Stomach (tissue), 19 donors: ENCODE measurements at places on chromosomes 6 and 20. TPM values are rescaled to one million over a fixed set of nuclear protein-coding genes. Genes with fewer than 3 reads are reported as not detected.

Gene LY6G6D
- not detected for total RNA-seq

Gene ERVFRD-1
- total RNA-seq, result not detected

Gene CD24
- total RNA-seq, result 472 TPM

Gene LRP11
- 1.8 TPM for total RNA-seq

Gene C6orf58
- not detected for total RNA-seq

Gene SLPI
- total RNA-seq, result 9.7 TPM
